Lower leg skin (tissue), 4 donors: ENCODE measurements at places on chromosomes 4 and X.
A peak's percentile ranks its signal among the peaks of the same experiment; 100 is the strongest.

DNA sequence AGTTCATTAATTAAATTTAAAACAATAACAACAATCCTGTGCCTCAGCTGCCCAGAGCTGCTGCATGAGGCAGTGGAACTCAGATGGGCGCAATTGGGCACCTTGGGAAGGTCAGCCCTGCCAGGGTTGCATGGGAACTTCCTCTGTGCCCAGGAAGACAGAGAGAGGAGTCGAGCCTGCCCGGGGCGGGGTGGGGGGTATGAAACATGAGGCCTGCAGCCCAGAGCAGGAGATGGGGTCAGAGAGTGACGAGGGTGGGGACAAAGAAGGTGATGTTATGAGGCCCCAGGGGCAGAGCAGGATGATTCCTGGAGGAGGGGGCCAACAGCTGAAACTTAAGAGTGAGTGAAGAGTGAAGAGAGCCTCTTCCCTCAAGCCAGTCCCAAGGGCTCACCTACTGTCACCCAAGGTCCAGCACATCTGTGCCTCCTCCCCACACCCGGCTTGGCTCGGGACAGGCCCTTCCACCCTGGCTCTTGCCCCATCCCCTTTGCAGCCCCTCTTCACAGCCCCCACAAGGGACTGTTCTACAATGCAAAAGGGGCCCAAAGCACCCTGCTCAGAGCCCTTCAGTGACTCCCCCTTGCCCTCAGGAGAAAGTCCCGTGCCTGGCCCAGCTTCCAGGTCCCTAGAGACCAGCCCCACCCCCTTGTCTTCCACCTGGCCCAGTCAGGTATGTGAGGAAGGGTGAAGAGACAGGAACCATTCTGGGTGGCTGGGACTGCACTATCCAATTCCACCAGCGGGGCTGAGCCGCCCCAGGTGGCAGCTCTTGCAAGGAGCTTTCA is 31.4 kb downstream of the HMX1 start:
- DNase-seq = peak; percentile 70

- peak; percentile 12 for DNase-seq
Measured at GRCh38 chrX:69192603-69193002, 27.4 kb upstream of the PJA1 start.

GRCh38 chrX:109619771-109620170 is 5.2 kb downstream of the KCNE5 start:
- no peak for DNase-seq

- DNase-seq = no peak
Measured at GRCh38 chr4:100009490-100009889, 59.4 kb upstream of the H2AZ1 start.

DNA sequence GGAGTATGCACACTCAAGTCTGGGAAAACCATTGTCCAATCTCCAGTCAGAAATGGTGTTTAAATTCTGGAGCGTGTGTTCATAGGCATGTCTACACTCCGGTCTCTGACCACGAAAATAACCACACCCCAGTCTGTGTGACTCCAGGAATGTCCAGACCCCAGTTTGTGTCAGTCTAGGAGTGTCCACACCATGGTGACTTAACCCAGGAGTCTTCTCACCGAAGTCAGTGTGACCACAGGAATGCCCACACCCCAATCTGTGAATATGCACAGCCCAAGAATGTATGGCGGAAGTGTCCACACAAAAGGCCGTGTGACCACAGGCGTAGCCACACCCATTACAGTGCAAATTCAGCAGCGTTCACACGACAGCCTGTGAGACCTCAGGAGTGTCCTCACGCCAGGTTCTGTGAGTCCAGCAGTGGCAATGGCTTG is 11.4 kb downstream of the FTSJ1 start:
- no peak for DNase-seq

- no peak for DNase-seq
Measured at GRCh38 chrX:117680286-117680685, 436.3 kb downstream of the KLHL13 start.

- DNase-seq = no peak
Measured at GRCh38 chr4:106034220-106034619, 138.9 kb downstream of the NPNT start.

GRCh38 chr4:27068151-27068867 is 207.7 kb downstream of the STIM2 start:
- peak; percentile 36 for DNase-seq

DNA sequence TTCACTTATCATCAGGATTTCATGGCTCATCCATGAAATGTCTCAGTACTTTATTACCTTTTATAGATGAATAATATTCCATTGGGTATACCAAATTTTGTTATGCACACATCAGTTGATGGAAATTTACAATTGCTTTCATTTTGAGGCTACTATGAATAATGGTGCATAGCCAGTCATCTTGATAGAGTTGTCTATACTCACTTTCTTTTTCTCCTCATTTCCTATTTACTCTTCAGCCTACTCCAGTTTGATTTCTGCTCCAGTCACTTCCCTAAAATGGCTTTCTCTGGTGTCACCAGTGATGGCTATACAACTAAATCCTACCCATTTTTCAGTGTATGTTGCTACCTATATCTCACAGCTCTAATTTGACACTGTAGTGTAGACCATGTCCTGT is 743.5 kb upstream of the MAGEB2 start:
- no peak for DNase-seq

DNA sequence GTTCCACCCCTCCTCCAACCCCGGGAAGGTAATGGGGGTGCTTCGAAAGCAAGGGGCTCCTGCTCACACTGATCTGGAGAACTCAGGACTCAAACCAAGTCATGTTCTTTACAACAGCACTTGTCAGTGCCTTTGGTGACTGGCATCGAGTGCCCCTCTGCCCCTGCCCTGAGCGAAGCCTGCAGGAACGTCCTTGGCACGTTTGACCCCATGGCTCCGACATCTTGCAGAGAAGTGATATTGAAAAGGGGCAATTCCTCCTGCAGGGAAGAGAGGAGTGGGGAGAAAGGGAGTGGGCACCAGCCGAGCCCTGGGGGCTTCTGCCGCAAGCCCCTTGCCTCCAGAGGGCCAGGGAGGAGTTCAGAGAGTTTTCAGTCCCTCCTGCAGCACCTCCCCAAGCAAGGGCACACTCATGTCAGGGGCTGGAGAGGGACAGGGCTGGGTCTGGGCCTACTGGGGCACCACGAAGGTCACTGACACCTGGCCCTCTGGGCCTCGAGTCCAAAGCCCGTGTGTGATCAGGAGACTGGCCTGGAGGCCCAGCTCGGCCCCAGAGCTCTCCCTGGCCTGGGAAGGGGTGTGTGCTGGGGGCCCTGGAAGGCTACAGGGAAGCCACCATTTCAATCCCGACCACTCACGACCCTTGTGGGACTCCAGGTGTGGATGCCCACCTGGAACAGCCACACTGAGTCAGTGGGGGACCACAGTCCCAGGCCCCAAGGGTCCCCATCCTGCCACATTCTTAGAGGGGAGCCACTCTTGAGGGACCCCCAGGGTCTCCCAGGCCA is 94.9 kb upstream of the NKX1-1 start:
- DNase-seq = no peak

DNA sequence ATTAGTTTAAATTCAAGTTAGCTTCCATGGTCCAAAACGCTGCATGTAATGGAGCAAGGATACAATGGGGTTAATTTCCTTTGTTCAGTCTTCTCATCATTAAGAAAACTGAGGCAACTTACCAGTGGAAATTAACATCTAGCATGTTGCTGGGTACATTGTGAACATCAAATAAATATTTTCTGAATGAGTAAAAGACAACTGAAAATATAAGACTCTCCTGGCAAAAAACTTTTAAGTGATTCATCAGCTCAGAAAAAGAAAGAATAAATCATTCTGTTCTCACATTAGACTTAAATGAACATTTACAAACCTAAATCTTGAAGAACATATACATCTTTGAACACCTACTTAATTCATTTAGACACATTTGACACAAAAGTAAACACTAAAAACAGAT is 138.4 kb upstream of the ETNPPL start:
- no peak for DNase-seq

GRCh38 chr4:101345596-101346350 is 1.6 kb downstream of the PPP3CA start:
- DNase-seq = peak; percentile 93

GRCh38 chr4:151908734-151909497 is 148.1 kb upstream of the GATB start:
- DNase-seq = no peak

DNA sequence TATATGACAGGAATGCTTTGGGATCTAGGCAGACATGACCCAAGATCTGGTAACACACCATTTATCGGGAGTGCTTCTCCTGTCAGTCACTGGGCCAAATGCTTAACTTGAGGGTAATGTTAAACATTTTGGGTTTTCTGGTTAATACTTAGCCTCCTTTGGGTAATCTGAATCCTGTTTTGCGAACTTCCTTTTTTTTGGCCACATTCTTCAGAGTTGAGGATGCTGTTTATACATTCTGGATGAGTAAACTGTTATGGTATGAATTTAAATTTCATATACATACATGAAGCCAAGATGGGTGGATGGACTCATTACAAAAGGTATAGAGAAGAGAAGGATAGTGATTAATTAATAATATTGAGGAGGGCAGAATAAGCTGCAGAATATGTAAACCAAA is 36.1 kb downstream of the MID1IP1 start:
- DNase-seq = no peak

DNA sequence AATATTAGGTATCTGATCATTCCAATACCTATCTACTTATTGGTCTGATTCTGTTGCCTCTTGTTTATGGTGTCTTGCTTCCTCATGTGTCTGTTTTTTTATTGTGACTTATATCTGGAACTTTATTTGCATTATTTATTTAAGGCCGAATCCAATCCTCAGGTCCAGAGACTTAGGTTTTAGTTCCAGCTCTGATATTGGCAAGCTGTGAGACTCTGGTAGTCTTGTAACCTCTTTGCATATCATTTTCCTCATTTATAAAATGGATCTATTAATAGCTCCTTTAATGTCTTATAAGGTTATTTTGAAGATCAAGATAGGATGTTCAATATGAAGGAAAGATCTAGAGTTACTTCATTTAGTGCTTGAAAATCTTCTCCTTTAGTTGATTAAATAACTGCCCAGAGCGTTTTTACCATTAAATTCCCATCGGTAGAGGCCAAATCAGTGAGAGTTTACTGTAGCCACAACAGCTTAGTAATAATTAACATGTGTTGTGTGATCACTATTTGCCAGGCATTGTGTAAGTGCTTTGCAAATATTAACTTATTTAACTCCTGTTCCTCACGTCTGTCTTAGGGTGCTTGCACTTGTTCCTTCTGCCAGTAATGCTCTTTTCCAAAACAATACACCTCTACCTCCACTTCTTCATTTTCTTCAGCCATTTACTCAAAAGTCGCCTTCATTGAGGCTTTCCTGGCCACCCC is 82.2 kb downstream of the CC2D2A start:
- DNase-seq = no peak

DNA sequence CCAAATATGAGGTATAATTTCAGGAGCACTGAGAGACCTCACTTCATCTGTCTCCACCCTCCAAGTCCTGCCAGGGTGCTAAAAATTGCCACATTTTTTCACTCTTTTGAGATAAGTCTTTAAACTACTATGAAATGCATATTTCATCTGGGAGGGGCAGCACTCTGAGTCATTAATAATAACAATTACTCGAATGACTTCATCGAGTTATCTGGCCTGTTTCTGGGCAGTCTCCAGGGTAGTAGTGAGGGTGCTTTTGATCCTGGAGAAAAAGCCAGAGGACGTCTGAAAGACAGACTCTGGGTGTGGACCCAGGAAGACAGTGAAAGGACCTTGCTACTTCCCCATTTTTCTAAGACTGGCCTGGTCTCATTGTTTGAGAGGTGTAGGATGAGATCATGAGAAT is 42.3 kb upstream of the SRD5A3 start:
- no peak for DNase-seq
